GF-D8 (cell line): ENCODE measurements at places on chromosomes 2 and 18.

- DNase-seq, result no peak
Observed at GRCh38 chr2:49002750-49003149, 151.6 kb downstream of the FSHR start.

DNA sequence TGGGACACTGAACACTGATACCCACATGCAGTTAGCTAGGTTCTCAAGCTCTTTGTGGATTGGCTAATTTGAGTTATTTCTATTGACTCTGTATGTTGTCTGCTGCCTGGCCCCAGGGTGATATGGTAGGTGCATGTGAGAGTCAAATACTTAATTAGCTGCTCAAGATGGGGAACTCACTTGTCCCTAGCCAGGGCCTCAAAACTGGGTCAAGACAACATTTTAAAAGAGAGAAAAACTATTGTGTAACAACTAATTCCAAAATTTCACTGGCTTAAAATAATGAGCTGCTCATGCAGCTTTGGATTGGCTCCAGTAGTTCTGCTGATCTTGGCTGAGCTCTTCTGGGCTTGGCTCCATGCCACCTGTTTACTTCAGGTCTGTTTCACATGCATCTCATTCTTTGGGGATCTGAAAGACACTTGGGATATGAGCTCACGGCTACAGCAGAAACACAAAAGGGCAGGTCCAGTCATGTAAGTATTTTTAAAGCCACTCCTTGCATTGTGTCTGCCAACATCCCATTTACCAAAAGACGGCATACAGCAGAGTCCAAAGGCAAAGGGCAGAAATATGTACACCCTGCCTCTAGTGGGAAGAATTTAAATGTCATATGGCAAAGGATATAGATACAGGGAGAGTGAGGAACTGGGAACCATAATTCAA is 716.8 kb downstream of the SUCLG1 start:
- DNase-seq, result no peak

DNA sequence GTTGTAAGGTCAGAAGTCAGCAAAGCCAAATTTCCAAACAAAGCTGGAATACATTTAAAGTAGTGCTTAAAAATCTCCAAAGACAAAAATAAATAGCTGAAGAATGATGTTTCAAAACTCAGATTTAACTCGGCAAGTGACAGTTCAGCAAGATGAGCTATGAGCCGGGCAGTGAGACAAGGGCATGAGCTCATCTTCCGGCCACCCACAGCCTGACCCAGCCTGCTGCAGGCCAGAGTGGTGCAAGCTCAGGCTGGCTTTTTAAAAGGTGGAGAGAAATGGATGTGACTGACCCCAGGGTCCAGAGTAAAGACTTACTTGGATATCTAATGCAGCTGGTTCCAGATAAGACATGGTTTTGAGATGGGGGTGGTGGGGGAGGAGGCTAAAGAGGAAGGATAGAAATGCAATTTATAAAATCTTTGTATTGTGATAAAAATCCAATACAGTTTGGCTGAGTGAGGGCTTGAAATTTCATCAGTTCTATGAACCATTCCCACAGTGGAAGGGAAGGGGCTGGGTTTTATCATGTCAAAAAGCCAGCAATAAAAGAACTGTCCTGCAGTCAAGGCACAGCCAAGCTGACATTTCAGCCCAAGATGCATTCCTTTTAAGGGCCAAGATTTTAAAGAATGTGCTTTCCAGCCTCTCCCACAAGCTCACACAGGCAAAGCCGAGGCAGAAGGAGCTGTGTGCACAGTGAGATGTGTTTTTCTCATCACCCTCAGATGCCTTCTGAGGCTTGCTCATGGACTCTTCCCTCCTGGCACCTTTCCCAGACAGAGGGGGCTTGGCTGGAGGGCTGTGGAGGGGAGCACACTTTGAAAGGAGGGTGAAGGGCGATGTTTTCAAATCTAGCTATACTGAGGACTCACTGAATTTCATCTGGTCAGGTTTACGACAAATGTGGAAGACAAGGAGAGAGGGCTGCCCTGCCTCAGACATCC is 97.9 kb upstream of the KLHL29 start:
- DNase-seq, result no peak

DNA sequence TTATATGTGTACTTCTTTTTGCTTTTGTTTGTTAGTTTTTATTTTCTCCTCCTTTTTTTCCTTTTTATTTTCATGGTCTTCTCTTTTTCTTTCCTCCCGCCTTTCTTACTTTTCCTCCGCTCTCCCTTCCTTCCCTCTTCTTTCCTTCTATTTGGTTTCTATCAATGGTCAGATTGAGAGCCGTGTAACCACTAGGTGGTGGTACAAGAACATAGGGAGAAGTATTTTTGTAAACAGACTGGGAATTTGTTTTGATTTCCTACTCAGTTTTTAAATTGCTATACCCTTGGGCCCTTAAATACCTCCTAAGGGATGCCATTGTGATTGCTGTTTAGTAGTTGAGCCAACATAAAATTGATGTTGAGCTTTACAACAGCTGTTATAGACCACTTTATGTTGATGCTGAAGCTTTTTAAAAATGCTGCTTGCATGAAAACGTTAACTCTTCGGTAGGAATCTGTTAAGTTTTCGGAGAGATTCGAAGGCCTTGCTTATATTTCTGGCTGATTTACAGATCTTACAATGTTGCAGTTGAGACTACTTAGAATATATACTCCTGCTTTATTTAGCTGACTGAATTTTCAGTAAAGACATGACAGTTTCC is 124.2 kb downstream of the UBE2E3 start:
- no peak for DNase-seq

GRCh38 chr2:133765658-133766057 is 197.4 kb upstream of the NCKAP5 start:
- no peak for DNase-seq

- DNase-seq, result no peak
Observed at GRCh38 chr2:86477349-86477748, 36.2 kb downstream of the KDM3A start.

GRCh38 chr2:229539628-229540027 is 174.7 kb downstream of the DNER start:
- no peak for DNase-seq

GRCh38 chr2:167953776-167954175 is 293.6 kb downstream of the STK39 start:
- no peak for DNase-seq

- DNase-seq, result no peak
Observed at GRCh38 chr2:127045792-127046501, 61.0 kb downstream of the BIN1 start.

DNA sequence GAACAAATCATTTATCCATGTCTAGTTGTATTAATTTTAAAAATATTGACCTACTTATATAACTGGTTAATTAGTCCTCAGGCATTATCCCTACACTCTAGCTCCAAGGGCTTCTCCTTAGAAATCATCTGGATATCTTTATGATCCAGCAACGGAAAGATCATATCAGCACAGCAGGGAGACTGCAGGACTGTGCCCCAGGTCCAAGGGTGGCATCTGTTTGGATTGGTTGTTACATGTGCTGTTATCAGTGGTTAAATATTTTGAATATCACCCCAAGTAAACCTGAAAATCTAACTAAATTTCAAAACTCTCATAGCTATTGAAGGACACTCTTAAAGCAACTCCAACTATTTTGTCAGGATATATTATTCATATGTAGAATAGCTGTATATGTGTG is 556.2 kb upstream of the ZEB2 start:
- no peak for DNase-seq

- no peak for DNase-seq
Observed at GRCh38 chr2:10860814-10861325, 48.3 kb upstream of the PDIA6 start.
